SJSA1 (cell line): ENCODE measurements at places on chromosomes 16 and 17. TPM values are rescaled to one million over a fixed set of nuclear protein-coding genes. Genes with fewer than 3 reads are reported as not detected.

Gene ICAM2
- 0.87 TPM in 1 of 2 replicates, not detected in the other for total RNA-seq

- DNase-seq: peak; percentile 39
Observed at GRCh38 chr17:8073627-8074484, 13.7 kb downstream of the ALOX12B start.

DNA sequence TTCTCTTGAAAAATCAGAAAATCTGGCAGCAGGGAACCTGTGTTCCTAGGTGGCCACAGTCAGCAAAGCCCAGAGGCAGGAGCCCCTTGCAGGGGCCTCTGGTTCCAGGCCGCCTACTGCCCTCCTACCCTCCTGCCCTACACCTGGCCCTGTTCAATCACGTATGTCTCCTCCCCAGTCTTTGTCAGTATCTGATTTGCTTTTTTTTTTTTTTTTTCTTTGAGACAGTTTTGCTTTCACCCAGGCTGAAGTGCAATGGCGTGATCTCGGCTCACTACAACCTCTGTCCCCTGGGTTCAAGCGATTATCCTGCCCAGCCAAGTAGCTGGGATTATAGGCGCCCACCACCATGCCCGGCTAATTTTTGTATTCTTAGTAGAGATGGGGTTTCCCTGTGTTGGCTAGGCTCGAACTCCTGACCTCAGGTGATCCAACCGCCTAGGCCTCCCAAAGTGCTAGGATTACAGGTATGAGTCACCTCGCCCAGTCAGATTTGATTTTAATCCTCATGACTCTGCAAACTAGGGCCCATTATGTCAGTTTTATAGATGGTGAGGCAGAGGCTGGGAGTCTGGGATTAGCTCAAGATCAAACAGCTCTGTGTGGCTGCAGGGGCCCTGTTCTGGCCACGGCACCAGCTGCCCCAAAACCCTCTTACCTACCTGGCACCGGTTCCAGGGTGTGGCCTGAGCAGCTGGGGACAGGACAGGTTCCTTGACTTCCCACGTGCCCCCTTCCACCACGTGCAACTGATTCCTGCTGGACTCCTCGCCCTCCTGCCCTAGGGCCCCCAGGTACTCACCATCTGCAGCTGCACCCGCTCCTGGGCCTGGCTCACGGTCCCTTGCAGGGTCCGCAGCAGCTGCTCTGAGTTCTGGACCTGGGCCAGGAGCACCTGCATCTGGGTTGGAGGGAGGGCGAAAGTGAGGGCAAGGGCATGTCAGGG, 14.7 kb downstream of the RABEP2 start:
- no peak for DNase-seq

Gene PHOSPHO1
- 0.39 TPM in 1 of 2 replicates, not detected in the other for total RNA-seq

GRCh38 chr17:20938988-20939615, 103.7 kb downstream of the USP22 start:
- DNase-seq: no peak

Gene HSD17B2
- 2.0 TPM in 1 of 2 replicates, not detected in the other for total RNA-seq

Gene FOXN1
- total RNA-seq: not detected in 2 replicates

GRCh38 chr17:70560471-70560870, 391.1 kb downstream of the KCNJ2 start:
- DNase-seq: no peak

DNA sequence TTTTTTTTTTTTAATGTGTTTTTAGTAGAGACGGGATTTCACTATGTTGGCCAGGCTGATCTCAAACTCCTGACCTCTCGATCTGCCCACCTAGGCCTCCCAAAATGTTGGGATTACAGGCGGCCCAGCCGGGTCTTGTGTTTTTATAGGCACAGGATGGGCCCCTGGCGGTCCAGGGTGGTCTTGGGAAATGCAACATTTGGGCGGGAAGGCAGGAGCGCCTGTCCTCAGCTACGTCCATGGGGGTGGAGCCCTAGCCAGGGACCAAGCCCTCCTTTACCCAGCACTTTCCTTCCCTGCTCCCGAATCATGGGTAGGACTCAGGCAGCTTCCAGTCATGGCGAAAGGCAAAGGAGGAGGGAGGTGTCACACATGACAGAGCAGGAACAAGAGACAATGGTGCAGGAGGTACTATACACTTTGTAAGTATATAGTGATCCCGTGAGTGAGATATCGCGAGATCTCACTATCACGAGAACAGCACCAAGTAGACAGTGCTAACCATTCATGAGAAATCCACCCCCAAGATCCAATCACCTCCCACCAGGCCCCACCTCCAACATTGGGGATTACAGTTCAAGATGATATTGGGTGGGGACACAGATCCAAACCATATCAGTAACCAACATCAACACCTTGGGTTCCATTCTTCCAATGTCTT, 226.7 kb upstream of the WSCD1 start:
- no peak for DNase-seq

DNA sequence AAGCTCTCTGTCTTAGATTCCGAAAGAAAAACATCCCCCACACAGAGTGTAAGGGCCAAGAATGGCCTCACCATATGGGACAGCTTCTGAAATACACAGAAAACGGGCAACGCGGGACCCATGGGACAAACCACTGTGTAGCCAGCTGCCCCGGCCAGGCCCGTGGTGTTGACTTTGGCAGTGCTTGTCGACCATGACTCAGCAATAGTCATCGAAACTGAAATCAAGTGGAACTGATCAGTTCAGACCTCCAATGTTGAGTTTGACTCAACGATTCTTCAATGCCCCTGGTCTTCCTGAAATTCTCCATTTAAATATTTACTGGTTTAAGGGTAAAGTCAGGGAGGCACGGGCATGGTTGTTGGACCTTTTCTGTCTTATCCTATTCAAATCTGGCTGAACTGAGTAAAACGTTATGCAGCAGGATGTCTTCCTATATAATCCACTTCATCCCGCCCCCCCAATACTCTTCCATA, 27.5 kb downstream of the ZFHX3 start:
- peak; percentile 77 for DNase-seq

DNA sequence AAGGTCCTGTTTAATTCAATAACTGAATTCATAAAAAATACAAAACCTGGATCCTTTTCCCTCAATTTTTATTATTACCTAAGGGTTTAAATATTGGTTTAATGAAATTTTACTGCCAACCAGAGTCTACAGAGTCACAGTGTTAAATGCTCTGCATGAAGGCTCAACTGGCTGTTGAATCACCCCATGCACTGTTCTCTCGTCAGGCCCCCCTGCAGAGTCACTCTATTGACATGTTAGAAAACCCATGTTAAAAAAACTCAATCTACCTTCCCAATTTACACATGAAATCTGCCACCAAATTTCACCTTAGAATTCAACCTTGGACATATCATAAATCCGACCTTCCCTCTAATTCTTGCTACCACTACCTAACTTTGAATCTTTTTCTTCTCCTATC, 43.3 kb upstream of the ULK2 start:
- no peak for DNase-seq

- no peak for DNase-seq
Observed at GRCh38 chr17:11836508-11836907, 160.8 kb downstream of the ZNF18 start.

GRCh38 chr17:5138616-5139457, 23.0 kb downstream of the USP6 start:
- DNase-seq: no peak

- DNase-seq: no peak
Observed at GRCh38 chr17:39238311-39238972, 12.7 kb upstream of the STAC2 start.

Gene HCRT
- total RNA-seq: not detected in 2 replicates

- no peak for DNase-seq
Observed at GRCh38 chr16:72829846-72830775, 217.8 kb downstream of the ZFHX3 start.

Gene ZDHHC7
- total RNA-seq: 72.6 and 73.1 TPM in 2 replicates

DNA sequence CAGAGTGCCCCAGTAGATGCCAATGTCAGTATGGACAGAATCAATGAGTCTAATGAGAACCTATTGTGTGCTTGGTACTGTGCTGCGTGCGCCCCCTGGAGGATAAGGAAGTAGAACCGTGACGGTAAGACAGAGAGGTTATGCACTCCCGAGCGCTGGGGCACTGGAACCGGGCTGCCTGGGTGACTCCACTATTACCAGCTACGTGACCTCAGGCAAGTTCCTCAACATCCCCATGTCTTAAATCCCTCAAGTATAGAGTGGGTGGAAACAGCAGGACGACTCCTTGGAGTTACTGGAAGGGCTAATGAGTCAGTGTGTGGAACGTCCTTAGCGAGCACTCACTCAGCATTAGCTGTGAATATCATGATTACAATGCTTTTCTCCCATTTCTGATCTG, 16.2 kb downstream of the CHST4 start:
- DNase-seq: no peak

DNA sequence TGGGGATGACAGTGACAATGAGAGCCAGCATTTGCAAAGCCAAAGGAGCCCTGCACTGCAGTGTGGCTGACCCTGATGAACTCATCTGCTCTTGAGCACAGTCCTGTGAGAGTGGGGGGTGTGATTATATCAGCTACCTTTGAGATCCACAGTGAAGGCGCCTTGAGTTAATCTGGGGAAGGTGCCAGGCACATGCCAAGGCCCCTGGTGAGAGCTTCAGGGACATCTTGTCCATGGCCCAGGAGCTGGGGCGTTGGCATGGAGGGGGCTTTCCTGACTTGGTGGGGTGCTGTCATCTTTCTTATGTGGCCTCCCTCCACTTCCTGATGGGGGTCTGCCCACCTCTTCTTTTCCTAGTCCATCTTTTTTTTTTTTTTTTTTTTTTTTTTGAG, 86.5 kb downstream of the SNX29 start:
- DNase-seq: no peak

GRCh38 chr17:39667945-39668924, at the start of gene PNMT:
Gene PNMT, plus strand, starts transcription at chr17:39668453. Its CDS starts 23 bp downstream, at chr17:39668476.
- DNase-seq: peak; percentile 43

DNA sequence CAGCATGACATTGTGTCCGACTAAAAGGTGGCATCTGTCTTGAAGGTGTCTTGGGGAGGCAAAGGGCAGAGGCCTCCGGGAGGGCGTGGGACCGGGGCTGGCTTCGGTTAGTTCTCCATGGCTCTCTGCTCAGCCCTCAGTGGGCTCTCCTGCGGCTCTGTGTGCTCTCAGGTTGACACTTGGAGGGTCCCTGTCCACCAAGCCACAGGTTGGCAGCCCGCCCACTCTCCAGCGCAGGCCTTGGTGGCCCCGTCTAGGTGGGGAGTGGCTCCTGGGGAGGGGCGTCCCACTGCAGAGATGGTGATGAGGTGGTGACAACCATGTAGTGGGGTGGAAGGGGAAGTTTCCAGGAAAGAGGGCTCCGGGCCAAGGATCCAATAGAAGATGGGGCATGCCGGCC, 31.6 kb downstream of the ADGRG5 start:
- DNase-seq: no peak

Gene PERCC1
- not detected in 2 replicates for total RNA-seq

GRCh38 chr17:22692066-22692805, 999.9 kb downstream of the KCNJ18 start:
- DNase-seq: no peak

Gene TP53TG3F
- not detected in 2 replicates for total RNA-seq

- no peak for DNase-seq
Observed at GRCh38 chr16:69056421-69056820, 49.0 kb upstream of the HAS3 start.

GRCh38 chr17:45386178-45386577, 46.5 kb downstream of the ARHGAP27 start:
- DNase-seq: no peak

DNA sequence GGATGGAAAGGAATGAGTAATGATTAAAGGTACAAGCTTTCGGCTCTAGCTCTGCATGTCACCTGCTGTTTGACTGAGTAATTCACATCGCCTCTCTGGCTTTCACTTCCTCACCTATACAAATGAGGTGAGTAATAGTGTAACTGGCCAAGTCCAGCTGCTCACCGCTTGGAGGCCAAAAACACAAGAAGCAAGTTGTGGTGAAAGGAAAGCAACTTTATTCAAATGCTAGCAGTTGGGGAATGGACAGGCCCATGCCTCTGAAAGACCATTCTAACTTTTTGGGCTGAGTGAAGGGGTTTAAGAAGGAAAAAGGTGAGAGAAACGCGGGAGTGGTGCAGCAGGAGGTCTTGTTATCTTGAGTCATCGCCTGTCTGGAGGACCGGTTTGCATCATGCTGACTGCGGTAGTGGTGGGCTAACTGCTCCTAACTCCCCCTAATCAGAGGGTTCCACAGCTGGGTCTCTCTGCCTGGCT, 45.7 kb upstream of the CSNK2A2 start:
- no peak for DNase-seq

Gene HOXB4
- 1.2 and 3.2 TPM in 2 replicates for total RNA-seq

Gene CLEC10A
- not detected in 2 replicates for total RNA-seq

DNA sequence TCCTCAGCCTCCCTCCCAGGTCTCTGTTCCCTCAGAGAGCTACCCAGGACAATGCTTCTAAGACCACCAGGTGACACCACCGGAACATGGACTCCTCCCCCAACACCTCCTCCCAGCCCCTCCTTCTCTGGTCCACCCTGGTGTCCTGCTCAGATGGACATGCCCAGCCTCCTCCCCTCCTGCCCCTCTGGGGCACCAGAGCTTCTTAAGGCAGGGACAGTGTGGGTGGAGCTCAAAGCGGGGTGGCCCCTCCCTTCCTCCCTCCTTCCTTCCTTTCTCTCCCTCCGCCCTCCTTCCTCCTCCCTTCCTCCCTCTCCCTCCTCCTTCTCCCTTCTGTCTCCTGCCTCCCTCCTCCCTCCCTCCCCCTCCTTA, 22.7 kb downstream of the TRPV3 start:
- DNase-seq: no peak

DNA sequence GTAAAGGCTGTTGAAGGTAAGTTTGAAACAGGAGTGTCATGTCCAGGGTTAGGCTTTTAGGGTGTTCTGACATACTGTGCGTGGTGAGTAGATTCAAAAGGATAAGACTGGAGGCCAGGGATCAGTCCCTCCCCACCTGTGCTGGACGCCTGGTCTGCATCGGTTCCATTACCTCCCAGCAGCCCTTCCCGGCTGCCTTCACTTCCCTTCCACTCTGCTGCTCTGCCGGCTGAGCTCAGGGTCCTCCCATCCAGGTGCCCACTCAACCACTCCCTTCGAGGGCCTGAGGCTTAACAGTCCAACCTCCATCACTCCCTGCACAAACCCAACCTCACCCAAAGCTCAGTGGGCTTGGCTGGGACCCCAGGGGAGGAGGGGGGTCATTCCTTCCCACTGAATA, 4.1 kb upstream of the SLC5A10 start:
- no peak for DNase-seq

Gene CMC2
- 205 and 305 TPM in 2 replicates for total RNA-seq

DNA sequence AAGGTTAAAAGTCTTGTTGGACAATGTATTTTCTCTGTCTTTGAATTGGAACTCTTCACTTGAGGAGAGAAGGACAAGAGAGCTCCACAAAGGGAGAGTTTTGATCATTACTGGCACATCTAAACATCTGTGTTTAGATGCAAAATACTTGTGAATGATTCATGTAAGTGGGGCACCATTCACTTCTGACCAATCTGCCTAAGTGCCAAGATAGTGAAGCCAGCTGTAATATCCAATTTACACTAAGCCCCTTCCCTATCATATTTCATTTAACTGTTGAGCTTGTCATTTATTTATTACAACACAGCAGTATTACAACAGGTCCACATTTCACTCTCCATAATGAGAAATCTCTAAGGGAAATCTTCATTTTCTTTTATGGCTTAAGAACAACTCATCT, 832.3 kb upstream of the GOT2 start:
- no peak for DNase-seq

GRCh38 chr16:84225571-84225970, 14.2 kb downstream of the KCNG4 start:
- DNase-seq: no peak

- DNase-seq: peak; percentile 78
Observed at GRCh38 chr16:11800382-11800718, 3.3 kb upstream of the ZC3H7A start.

GRCh38 chr17:41004397-41004796, 4.5 kb downstream of the KRTAP3-1 start:
- no peak for DNase-seq

Gene PPY
- not detected in 2 replicates for total RNA-seq

Gene CNTD1
- 0.18 TPM in 1 of 2 replicates, not detected in the other for total RNA-seq
